ENCODE measurements at places on chromosomes 1 and 21.

GRCh38 chr1:89065079-89065868, at the start of gene GBP1:
GBP1 (minus strand) TSS chr1:89065208; CDS start chr1:89063234, 1,974 bp downstream.
- DNase-seq, result no peak

DNA sequence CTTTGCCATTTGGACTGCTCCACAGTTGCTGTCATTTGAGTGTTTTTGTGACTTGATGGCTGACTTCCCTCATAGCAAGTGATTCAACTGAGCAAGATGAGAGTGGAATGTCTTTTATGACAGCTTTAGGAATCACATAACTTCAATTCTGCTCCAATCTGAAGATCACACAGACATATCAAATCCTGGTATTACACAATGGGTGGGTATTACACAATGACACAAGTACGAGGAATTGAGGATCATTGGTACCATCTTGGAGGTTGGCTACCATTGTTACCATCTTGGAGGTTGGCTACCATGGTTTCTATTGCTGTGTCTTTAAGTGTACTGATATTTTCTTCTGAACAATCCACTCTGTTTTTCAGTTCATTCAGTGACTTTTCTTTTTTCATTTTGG, 8.5 kb upstream of the TSHB start:
- no peak for DNase-seq

DNA sequence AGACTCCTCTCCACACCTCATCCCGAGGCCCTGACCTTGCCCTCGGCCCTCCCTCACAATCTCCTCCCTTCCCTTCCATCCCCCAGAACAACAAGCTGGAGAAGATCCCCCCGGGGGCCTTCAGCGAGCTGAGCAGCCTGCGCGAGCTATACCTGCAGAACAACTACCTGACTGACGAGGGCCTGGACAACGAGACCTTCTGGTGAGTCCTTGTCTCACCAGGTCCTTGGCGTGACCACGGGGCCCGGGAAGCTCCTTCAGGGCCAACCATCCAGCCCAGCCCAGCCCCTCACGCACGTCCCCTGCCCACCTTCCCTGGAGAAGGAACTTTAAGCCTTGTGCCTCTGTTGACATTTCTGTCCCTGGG, 15.6 kb downstream of the PODN start:
- no peak for DNase-seq

- DNase-seq, result no peak
These were observed 5.5 kb upstream of the DDR2 start for GRCh38 chr1:162626761-162627160.

GRCh38 chr1:25771221-25772114, 28.5 kb upstream of the SELENON start:
- no peak for DNase-seq

GRCh38 chr1:78464449-78464891, 26.3 kb upstream of the PTGFR start:
- DNase-seq, result no peak

GRCh38 chr1:54857141-54857540, 29.9 kb downstream of the DHCR24 start:
- DNase-seq, result no peak

DNA sequence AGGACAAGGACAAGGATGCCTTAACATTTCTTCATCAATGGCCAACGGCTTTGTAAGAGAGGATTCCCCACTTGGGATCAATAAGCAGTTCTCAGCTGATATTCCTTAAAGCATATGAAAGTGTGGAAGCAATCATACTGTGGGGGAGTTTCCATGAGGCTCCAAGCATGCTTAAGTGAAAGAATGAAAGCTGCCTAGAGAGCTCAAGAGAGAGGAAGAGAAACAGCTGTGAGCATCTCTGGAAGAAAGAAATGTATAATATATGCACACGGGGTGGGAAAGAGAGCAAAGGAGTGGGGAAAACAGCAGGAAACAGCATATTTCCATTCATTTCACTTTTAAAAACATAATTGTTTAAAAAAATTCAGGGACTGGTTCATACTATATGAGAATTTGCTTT, 94.7 kb upstream of the WARS2 start:
- no peak for DNase-seq

DNA sequence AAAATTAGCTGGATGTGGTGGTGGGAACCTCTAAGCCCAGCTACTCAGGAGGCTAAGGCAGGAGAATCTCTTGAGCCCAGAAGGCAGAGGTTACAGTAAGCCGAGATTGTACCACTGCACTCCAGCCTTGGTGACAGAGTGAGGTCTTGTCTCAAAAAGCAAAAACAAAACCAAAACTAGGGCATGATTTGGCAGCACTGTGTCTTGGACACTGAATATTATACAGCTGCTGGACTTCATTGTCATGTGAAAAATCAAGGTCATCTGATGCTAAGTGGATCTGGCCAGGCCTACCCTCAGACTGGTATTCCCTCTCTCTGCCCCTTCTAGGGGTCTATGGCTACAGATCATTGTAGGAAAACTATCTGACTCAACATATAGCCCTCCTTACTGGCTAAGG, 55.2 kb upstream of the MRPS6 start:
- DNase-seq, result no peak

All from NCI-H345 (cell line).